Activated CD4-positive, alpha-beta T cell treated with anti-CD3 and anti-CD28 coated beads, Interleukin-2, Interleukin-4, amounts not matched to agents 100 ng/mL and 50 ng/mL, durations not matched to agents 16 hours and 8 hours (primary cell): ENCODE measurements at places on chromosomes 4 and X.

DNA sequence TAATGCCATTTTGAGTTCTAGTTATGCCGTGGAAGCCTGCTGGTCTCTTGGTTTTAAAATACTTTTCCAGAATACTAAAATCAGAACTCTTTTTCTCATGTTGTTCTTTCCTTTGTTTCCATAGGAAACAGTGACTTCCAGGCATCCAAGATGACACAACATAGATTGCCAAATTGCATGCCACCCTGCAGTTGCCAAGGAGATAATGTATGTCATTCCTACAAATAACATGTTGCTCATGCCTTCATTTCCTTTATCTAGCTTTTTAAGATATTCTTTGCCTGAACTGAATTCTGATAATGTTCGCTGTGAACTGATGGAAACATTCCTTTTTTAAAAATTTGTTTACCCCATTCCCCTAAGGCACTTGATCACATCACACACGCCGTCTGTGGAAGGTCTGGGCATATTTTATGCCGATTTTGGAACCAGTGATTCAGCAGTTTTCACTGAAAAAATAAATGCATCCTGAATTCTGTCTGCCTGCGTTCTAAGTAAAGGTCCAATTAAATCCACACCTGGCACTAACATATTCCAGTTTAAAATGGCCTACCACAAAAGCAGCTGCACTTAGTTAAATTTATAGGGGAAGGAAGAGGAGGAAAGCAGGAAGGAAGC, 38.0 kb upstream of the COX7B2 start:
- DNase-seq, result no peak

DNA sequence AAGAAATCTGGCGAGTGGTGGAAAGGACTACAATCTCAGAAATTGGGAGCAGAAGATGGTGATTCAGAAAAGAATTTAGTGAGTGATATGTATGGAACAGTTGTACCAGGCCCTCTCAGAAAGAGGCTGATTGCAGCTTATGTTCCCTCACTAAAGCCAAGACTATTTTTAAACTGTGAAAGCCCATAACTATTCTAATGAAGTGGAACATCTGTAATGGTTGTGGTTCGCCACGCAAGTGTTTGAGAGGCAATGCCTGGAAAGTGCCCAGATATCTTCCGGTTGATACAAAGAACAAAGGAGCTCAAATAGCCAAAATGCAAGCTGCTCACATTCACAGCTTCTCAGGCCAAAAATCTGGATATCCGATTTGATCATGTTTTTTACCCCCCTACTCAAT, 1250.7 kb downstream of the RAPGEF2 start:
- DNase-seq, result no peak

- DNase-seq, result no peak
Measured at GRCh38 chr4:143085224-143085623, 99.5 kb upstream of the USP38 start.

DNA sequence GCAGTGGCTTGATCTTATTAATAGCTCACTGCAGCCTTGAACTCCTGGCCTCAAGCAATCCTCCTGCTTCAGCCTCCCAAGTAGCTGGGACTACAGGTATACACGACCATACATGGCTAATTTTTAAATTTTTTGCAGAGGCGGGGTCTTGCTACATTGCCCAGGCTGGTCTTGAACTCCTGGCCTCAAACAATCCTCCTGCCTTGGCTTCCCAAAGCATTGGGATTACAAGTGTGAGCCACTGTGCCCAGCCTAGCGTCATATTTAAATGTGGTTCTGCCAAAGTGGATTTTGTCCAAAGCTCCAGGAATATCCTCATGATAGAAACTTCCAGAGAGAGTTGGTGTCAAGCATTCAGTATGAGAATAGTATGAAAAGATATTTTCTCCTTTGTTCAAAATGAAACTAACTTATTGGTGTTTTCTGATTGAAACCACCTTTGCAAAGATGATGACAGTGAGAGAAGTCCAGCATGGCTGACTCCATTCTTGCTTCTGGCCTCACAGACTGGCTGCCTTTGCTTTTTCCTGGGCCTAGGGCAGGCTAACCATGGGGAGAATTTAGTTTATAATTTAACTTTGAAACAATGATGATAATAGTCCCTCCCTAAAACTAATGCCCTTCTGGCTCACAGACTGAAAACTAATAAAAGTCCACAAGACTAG, 129.0 kb downstream of the C4orf51 start:
- DNase-seq, result no peak

DNA sequence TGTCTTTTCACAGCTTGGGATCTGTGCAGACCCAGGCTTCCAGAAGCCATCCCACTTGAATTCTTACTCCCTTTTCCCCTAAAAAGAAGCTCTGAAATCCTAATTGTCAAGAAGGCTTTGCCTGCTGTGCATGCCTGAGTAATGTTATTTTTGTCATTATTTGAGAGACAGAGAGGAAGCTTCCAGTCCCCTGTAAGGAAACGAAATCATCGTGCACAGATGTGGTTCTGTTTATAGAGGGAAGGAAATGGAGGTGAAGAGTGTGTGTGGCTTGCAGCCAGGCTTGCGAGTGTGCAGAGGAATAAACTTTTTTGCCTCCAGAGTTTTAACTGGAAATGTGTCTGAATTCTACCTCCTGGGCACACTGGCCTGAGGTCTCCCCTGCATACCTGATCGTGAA, 70.2 kb downstream of the TBL1X start:
- no peak for DNase-seq

DNA sequence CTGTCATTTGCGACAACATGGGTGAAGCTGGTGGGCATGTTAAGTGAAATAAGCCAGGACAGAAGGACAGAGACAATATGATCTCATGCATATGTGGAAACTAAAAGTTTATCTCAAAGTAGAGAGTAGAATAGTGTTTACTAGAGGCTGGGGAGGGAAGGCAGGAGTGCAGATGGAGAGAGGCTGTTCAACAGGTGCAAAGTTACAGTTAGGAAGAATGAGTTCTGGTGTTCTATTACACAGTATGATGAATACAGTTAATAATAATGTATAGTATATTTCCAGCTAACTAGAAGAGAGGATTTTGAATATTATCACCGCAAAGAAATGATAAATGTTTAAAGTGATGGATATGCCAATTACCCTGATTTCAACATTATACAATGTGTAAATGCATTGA, 69.8 kb downstream of the FBXL5 start:
- no peak for DNase-seq

DNA sequence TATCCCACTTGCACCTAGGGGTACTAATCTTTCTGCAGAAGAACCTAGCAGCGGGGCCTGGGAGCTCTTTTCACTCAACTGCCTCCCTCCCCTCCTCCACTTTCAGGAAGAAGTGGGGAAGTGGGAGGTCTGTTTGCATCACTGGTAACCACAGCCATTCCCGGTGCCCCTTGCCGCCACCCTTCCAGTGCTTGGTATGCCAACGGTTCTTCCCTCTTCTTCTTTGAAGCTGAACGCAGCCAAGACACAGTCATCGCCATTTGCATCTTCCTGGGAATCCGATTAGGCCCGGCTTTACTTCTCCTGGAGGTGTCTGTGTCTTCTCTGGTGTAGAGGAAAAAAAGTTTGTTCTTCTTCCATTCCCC, 47.2 kb upstream of the RBPJ start:
- DNase-seq, result no peak

- no peak for DNase-seq
Measured at GRCh38 chrX:18170910-18171309, 49.8 kb downstream of the BEND2 start.

DNA sequence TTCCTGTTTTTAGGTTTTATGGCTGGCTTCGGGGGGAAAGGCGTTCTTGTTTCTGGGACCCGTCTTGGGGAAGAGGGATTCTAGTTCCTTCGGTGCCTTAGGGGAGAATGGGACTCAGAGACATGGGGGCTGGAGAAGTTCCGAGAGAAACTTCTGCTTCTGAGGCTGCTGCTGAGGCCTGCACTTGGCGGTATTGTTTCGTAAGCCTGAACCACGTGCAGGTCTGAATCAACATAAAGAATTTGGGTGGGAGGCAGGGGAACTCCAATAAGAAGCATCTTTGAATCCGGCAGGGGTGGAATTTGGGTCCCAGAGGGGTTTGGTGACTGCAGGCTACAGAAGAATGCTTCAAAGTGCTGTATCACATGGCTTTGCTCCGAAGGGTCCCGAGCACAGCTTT, 15.1 kb downstream of the XG start:
- no peak for DNase-seq

- no peak for DNase-seq
Measured at GRCh38 chrX:129958083-129958465, 24.4 kb upstream of the BCORL1 start.

GRCh38 chr4:687971-688853, 739 bp downstream of the SLC49A3 start:
- no peak for DNase-seq

GRCh38 chr4:155974996-155975395, 21.3 kb upstream of the CTSO start:
- DNase-seq, result no peak

GRCh38 chr4:169410839-169411770, 140.3 kb upstream of the SH3RF1 start:
- peak; percentile 78 for DNase-seq

DNA sequence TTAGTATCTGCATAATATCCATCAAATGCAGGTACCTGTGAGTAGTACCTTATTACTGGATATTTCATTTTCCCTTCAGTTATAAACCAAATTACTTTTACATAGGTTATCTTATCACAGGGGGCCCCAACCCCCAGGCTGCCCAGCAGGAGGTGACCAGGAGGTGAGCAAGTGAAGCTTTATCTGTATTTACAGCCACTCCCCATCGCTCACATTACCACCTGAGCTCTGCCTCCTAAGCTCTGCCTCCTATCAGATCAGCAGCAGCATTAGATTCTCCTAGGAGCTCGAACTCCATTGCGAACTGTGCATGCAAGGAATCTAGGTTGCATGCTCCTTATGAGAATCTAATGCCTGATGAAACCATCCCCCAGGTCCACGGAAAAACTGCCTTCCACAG, 6.3 kb downstream of the PRSS12 start:
- DNase-seq, result no peak

- DNase-seq, result no peak
Measured at GRCh38 chrX:100748108-100748507, 16.2 kb upstream of the SYTL4 start.

GRCh38 chr4:2790583-2791517, 2.0 kb upstream of the SH3BP2 start:
- no peak for DNase-seq

GRCh38 chr4:137707102-137707620, 174.9 kb upstream of the PCDH18 start:
- DNase-seq, result no peak

DNA sequence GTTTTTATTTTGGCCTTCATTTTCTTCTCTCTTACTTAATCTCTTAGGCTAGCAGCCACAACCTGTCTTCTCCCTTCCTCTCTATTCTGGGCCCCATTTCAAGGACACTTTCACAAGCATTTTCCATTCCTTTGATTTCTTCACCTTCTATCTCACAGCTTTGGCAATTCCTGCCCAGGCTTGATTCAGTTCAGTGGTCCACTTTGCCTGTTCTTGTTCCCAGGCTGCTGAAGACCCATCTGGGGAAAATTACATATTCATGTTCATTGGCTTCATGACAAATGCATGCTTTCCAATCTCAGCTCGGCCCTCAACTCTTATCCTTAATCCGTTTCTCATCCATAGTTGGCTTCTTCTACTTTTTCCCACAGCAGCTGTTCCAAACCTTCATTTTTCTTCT, 38.7 kb upstream of the LPAR4 start:
- no peak for DNase-seq
